ENCODE measurements at places on chromosomes 2 and 18. TPM values are rescaled to one million over a fixed set of nuclear protein-coding genes. Genes with fewer than 3 reads are reported as not detected.

- peak; percentile 68 for DNase-seq
Measured at GRCh38 chr2:11417946-11418585, 47.9 kb downstream of the E2F6 start.

- DNase-seq = no peak
Measured at GRCh38 chr2:221527776-221528309, 44.3 kb downstream of the EPHA4 start.

SCYGR4 gene
- polyA plus RNA-seq = not detected

- no peak for DNase-seq
Measured at GRCh38 chr2:47799031-47799609, 16.2 kb downstream of the MSH6 start.

ECEL1 gene
- polyA plus RNA-seq = 6.7 TPM

DRC1 gene
- polyA plus RNA-seq = not detected

CBLN2 gene
- not detected for polyA plus RNA-seq
